ENCODE measurements at places on chromosomes 12 and 14.

GRCh38 chr12:102797528-102797927 lies 119.5 kb downstream of the PAH start:
- no peak for DNase-seq

DNA sequence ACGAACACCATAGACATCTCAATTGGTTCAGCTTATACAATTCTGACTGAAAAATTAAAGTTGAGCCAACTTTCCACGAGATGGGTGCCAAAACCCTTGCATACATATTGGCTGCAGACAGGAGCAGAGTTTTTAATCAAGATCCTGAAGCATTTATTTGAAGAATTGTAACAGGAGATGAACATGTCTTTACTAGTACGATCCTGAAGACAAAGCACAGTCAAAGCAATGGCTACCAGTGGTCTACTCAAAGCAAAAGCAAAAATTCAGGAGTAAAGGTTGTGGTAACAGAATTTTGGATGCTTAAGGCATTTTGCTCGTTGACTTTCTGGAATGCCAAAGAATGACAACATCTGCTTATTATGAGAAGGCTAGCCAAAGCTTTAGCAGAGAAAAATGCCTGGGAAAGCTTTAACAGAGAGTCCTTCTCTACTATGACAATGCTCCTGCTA lies 20.7 kb downstream of the ZDHHC17 start:
- DNase-seq = no peak

- DNase-seq = peak; percentile 31
Observed at GRCh38 chr14:89489761-89490437, 72.9 kb upstream of the FOXN3 start.

DNA sequence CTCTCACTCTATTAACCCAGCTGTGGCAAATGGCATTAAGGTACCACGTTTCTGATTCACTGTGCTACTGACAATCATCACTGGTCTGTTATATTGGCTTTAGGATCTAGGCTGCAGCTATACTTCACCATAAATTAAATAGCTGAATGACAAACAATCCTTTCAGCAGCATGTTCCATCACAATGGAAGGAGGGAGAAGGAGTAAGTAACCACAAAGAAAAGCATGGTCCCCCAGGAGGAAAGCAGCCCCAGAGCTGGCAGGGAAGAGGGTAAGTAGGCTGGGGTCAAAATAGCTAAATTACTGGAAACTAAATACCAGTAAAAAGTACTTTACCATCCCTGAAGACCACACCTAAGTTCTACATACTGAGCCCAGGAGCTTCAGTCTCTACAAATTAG lies 2.8 kb downstream of the ARMH4 start:
- no peak for DNase-seq

- no peak for DNase-seq
Observed at GRCh38 chr14:59677771-59678231, 101.2 kb upstream of the CCDC175 start.

GRCh38 chr14:31881531-31882310 lies 195.4 kb upstream of the ARHGAP5 start:
- no peak for DNase-seq

- DNase-seq = no peak
Observed at GRCh38 chr12:13744561-13744960, 236.8 kb downstream of the GRIN2B start.

- no peak for DNase-seq
Observed at GRCh38 chr14:72104011-72104613, 171.9 kb downstream of the RGS6 start.

DNA sequence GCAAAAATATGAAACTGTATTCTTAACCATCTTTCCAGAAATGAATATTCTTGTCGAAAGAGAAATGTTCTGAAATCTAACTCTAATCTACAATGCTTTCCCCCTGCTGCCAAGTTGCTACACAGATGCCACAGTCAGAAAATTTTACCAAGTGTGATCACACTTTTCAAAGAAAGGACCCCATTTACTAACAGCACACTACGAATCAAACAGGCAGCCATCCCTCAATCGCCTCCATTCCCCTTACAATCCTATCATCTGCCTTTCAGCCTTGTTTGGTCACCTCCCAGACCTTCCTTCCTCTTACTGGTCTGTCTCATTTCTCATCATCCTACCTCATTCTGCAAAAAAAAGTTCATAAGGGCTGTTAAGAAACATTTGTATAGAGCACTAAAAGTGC lies 190.1 kb downstream of the MED13L start:
- DNase-seq = no peak

- DNase-seq = no peak
Observed at GRCh38 chr14:36279306-36280190, 40.9 kb downstream of the MBIP start.

DNA sequence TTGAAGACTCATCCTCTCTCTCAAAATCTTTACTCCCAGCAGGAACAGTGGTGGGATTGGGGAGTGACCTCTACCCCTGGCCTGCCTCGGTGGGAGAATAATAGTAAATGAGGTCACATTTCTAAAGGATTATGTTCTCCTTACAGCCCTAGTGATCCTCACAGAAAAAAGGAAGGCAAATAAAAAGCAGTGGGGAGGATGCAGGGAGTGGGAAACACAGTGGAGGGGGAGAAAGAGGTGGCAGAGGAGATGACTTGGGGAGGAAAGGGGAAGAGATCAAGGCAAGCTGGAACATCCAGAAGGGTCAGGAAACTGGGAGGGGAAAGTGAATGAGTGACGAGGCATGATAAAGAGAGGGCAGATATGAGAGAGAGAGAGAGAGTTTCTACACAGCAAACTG lies 8.3 kb upstream of the SYNDIG1L start:
- DNase-seq = no peak

DNA sequence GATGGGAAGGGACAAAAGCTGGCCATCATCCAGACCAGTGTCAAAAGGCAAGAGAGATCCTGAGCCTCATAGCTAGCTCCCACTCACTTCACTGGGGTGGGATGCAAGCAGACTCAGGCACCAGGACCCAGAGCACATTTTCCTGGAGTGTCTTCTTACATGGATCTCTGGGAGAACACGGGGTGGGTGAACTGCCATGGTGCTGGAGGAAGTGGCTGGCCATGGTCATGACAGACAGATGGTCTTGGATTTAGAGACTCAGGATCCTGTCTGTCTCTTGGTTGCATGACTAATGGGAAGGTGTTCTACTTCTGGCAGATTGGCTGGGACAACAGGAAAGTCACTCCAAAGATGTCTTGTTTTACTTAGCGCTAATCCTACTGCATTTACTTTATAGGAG lies 311.5 kb downstream of the ATP23 start:
- DNase-seq = no peak

GRCh38 chr12:69068448-69068847 lies 135.5 kb upstream of the CPM start:
- DNase-seq = no peak

- no peak for DNase-seq
Observed at GRCh38 chr12:116628989-116629388, 69.8 kb downstream of the MAP1LC3B2 start.

- no peak for DNase-seq
Observed at GRCh38 chr12:44369998-44370397, 506.1 kb downstream of the NELL2 start.

DNA sequence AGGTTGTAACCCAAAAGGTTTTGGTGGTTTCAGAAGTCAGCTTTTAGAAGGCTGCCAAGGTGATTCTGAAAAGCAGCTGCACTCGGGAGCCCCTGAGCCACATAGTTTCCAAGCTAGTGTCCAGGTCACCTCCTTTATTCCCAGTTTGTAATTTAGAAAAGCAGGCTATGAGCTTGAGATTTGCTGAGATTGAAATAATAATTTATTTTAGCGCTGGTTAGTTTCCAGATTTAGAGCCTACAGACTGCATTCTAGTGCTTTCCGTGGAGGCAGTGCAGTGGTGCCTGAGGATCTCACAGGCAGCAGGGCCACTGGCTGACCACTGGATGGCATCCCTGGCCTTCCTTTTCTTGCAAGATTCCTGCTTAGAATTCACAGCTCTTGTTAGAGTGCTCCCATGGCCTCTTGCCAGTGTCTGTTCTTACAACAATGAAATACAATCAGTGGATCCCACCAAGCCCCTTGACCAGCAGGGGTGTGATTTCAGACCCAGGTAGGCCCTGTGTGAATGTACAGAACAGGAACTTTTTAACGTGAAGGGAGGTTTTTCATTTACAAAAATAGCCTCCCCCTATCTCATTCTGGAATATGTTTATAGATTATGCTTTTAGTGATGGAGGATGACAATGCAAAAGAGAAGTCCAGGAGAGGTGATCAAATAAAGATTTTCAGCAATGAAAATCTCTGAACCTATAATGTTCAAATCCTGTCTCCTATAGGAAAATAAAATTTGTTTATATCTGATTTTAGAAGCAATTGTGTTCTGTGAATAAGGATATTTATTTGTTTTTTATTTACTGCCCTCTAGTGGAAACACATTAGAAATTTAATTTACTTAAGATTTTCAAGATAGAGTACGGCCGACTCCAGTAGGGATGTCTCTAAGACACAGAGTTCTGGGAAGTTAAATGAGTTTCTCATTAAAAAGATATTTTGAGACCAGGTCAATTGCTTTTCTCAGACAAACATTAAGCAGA lies 362.1 kb upstream of the STXBP6 start:
- DNase-seq = peak; percentile 28

DNA sequence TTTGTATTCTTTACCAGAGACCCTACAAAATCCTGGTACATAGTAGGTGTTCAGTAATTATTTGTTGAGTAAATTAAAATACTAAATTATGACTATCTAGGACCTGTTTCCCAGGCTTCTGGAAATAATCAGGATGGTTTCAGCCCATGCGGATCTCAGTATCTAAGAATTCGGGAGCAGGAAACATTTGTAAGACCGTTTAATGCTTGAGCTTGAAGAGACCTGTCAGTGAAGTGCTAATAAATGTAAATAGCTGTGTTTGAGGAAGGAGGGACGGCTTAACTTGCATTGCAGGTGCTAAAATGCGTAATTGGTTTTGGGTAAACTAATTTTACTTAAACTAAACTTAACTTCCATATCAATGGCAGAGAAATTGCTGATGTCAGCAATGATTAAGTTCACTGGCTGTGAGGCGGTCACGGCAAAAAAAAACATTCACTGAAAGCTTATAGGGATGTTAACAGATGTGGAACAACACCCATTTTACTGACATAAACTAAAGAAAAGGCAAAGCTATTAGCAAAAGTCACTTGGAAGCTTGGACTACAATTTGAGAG lies 28.6 kb upstream of the AEBP2 start:
- no peak for DNase-seq

- no peak for DNase-seq
Observed at GRCh38 chr12:6364044-6364374, 11.4 kb downstream of the SCNN1A start.

DNA sequence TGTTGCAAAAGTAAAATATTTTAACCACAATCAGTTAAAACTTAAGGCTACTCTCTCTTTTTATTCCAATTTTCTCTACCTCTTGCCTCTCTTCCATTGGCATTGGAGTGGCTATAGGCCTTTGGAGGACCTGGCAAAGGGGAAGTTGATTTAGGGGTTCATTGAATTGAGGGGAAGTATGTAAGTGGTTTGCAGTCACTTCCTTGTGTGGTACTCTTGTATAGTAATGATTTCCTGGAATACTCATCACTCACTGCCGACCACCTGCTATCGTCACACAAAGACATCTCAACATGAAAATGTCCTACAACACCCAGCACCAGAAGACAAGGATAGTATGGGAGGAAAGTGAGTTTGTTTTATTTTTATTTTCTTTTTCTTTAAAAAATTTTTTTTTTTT lies 45.7 kb upstream of the CPM start:
- DNase-seq = no peak

DNA sequence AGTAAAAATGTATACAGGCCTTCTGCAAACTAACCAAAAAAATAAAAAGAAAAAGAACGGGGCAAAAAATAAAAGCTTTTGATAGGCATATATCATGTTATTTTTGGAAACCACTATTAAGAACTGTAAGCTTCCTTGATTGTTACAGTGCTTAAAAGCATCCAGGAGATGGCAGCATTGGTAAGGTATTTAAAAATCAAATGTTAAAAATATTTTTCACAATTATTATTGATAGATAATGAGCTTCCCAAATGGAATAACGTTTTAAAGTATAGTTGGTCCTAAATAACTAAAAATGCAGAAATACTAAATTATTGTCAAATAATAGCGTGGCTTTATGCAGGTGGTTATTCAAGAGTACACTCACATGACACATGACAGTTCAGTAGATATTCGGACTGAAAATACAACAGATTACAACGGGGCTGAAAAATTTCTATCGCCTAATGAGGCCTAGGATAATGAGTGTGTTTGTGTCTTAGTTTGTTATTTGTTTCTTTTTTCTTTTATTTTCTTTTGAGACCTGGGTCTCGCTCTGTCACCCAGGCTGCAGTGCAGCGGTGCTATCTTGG lies 127.2 kb upstream of the ATF7IP start:
- peak; percentile 20 for DNase-seq

GRCh38 chr14:101201535-101202151 lies 298.1 kb upstream of the RTL1 start:
- DNase-seq = no peak

DNA sequence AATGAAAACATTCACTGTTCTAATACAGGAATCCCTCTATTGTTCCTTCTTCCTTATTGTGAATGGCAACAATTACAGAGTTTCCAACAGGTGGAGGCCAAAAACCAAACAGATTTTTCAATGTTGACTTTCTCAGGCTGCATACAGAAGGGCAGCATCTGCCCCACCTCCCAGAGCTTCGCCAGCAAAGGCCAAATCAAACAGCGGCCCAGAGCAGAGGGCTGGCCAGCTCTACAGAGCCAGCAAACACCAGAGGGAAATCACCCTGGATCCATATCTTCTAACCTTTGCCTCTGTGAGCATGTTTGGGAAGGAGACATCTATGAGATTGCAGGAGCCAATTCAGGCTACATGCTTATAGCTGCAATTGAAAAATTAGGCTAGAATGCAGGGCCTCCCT lies 4.4 kb upstream of the CRACR2A start:
- no peak for DNase-seq

GRCh38 chr14:36518031-36518585 lies 1.9 kb downstream of the NKX2-1 start:
- no peak for DNase-seq

- DNase-seq = no peak
Observed at GRCh38 chr12:98053202-98053601, 462.2 kb upstream of the TMPO start.

DNA sequence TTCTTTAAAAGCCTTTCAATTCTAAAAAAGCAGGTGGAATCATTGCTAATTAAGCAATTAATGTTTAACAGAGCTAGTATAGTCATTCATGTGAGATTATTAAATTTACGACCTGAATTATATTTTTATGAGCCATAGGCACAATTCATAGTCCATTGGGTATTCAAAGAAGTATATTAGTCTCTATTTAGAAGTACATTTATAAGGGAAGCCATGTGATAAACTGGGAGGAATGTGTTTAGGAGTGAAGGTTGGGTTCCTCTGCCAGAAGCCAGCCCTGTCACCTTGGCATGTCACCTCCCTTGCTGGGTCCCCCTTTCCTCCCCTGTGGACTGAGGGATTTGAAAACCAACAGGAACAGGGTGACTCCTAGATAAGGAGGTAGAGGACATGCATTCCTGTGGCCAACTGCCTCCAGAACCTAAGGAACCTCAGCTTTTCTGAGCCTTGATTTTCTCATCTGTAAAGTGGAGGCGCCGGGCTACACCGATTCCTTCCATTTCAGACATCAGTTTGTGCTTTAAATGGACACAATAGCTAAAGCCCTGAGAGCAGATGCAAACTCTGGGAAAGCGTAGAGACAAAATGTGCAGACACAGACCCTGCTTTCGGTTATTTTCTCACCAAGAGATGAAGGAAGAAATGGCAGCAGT lies 5.4 kb upstream of the KRT2 start:
- DNase-seq = no peak

- no peak for DNase-seq
Observed at GRCh38 chr14:68784978-68785533, 7.8 kb downstream of the ZFP36L1 start.

- DNase-seq = no peak
Observed at GRCh38 chr14:29941401-29941800, 13.8 kb upstream of the PRKD1 start.
